ENCODE measurements at places on chromosomes 3 and 15.

DNA sequence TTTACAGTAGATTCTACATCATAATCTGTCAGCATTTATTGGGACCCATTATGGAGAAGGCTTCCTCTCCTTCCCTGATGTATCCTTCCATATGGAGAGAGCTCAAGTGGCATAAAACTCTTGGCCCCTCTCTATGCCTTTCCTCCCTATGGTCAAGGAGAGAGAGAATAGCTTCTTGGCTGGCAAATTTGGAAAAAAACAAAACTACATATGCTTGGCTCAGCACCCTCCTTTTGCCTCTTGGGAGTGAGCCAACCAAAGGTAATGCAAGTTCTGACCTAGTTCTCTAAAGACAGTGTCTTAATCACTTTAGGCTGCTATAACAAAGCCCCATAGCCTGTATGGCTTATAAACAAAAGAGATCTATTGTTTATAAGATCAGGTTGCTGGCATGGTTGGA, 37.5 kb downstream of the C3orf70 start:
- DNase-seq: no peak

- no peak for DNase-seq
Measured at GRCh38 chr15:51090753-51091152, 4.0 kb downstream of the TNFAIP8L3 start.

DNA sequence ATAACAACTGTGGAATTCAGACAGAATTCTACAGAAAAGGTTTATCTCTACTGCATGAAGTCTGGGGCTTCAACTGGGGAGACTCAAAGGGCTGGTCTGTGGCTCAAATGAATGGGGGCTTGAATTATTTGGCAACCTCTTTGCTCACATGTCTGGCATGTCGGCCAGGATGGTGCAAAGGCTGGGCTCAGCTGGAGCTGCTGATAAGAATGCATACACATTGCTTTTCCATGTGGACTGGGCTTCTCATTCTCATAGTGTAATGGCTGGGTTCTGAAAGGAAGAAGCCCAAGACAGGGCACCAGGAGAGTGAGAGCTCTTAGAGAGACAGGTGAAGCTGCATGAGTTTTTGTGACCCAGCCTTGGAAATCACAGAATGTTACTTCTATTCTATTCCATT, 194.3 kb upstream of the SGO1 start:
- DNase-seq: no peak

DNA sequence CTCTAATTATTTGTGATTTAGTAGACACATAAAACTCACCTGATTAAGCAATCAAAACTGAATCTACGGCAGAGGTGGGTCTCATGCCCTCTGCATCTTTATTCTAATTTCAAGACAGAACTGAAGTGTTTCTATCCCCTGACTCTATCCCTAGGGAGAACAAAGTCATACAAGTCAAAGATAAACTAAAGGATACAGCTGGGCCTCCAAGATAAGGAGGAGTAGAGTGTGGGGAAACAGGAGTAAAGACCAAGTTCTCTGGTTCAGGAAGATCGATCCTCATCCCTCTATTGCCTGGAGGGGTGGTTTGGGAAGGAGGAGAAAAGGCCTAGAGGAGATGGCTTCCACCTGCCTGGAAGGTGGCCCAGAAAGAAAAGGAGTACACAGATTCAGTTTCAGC, 58.7 kb upstream of the BBX start:
- DNase-seq: no peak

DNA sequence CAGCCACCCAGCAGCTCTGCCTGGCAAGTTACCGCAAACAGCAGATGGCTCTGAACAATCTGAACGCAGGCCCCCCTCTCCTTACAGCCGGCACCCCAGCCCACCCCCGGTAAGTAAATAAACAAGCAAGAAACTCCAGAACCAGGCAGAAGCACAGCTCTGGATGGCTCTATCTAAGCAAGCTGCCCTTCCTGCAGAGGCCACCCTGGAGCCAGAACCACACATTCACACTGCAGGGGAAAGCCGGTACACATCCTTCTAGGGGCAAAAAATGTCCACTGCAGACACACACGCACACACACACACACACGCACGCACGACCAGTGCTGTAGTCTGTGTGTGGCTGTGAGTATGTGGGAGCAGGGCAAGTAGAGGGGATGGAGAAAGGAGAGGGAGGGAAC, 63.9 kb downstream of the ADCY5 start:
- DNase-seq: no peak

DNA sequence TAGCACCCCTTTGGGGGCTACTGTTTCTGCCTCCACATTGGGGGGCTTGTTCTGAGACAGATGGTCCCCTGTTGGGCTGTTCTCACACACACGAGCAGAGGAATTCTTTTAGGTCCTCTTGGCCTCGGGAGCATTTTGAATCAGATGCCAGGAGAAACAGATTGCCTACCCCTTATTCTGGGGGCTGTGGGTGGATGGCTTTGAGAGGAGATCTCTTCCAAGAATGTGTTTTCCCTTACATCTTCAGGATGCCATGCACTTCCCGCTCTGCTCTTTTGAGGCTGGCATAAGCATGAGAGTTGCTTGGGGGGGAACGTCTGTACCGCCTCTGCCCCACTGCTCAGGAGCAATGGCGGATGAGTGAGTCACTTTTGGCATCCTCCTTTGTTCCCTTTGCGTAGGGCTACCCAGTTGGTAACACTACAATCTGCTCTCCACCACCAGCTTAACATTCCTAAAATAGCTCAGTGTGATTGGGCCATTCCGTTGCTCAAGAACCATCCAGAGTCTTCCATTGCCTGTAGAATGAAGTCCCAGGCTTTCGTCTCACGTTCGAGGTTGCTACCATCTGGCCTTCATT, 154.4 kb downstream of the RPLP1 start:
- DNase-seq: no peak

DNA sequence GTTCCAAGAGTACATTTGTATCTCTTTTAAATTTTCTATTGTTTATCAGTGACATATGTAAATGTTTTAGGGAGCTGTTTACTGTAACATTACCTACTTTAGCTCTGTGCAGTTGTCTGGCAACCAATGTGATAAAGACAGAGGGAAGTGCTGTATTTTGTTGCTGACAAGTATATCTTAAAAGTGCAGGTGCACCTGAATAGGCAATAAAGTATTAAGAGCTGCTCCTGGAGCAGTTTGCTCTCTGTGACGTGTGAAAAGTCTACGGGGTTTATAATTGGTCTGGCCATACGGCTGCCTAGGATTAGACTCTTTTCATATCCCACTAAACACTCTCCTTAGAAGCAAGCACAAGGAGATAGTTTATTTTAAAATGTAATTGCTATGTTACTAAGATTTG, 178.3 kb downstream of the IGF1R start:
- no peak for DNase-seq

GRCh38 chr3:59885899-59886400, 836.1 kb upstream of the CFAP20DC start:
- no peak for DNase-seq

DNA sequence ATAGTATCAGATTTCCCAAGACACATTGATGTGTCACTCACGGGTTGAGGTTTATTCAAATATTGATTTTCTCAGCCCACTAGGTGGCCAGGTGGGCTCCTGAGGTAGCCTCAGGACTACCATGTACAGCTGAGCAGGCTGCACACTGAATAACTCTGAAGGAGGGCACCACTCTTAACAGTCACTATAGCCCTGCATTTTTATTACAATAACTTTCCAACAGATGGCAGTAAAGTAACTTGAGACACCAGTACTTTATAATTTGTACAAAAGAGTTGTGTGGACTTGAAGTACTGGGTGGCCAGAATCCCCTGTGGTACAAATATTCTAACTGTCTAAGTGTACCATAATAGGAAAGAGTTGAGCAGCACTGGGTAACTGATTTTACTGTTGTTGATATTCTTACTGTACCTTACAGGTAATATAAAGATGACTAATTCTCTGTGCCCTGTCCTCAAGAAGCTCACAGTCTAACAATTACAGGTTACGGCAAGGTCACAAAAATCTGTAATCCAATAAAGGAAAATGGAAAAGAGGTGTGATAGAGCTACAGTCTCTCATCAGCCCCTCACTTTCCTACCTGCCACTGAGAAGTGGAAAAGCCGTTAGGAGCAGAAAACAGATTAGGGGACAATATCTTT, 76.0 kb downstream of the ETFA start:
- DNase-seq: no peak

DNA sequence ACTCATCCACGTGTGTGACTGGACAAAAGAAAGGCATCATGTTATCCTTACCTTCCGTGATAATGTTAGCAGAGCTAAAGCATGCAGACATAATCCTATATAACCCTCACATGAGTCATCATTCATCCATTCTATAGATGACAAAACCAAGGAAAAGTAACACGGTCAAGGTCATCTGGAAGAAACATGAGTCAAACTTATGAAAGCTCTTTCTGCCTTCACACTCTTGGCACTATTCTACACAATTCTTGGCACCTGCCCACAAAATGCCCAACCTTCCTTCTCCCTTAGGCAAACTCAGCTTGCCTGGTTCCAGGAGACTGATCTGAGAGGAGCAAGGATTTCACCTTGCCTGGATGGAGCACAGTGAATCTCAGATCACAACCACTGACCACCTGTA, 66.9 kb downstream of the PRICKLE2 start:
- DNase-seq: no peak

GRCh38 chr15:36961956-36962355, 138.4 kb downstream of the MEIS2 start:
- peak; percentile 11 for DNase-seq
